ENCODE measurements at places on chromosomes 3 and 15.

- DNase-seq, result no peak
These were observed 129.6 kb downstream of the CTNNB1 start for GRCh38 chr3:41328926-41329325.

GRCh38 chr15:25207369-25207768, 231.5 kb downstream of the UBE3A start:
- DNase-seq, result no peak

DNA sequence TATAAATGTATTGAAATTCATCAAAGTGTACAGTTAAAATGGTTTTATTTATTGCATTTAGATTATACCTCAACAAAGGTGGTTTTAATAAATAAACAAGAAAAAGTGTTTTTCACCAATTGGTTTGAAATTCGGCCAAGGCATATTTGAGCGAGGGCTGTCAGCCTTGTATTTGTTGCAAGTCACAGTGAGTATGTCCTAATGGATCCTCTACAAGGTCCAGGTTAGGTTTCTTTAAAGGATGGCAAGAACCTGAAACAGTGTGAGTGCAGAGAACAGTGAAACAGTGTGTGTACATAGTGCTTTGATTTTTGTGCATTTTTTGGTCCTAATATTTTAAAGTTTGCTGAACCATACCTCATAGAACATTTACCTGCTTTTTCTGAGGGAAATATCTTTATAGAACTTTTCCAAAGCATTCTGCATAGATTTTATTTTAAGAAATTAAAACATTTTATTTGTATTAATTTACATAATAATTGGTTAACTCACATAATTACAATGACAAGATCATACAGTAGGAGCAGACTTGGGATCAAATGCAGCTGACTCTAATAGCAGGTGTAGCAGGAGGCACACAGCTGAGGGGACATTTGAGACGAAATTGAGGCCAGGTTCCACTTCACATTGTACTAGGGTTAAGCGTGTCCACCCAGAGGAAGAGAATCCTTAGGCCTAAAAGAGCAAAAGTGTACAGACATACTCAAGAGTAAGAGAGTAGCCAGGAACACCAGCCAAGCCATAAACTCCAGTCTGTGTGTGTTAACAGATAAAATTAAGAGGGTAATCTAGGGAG, 428.8 kb upstream of the TPRG1 start:
- DNase-seq, result no peak

DNA sequence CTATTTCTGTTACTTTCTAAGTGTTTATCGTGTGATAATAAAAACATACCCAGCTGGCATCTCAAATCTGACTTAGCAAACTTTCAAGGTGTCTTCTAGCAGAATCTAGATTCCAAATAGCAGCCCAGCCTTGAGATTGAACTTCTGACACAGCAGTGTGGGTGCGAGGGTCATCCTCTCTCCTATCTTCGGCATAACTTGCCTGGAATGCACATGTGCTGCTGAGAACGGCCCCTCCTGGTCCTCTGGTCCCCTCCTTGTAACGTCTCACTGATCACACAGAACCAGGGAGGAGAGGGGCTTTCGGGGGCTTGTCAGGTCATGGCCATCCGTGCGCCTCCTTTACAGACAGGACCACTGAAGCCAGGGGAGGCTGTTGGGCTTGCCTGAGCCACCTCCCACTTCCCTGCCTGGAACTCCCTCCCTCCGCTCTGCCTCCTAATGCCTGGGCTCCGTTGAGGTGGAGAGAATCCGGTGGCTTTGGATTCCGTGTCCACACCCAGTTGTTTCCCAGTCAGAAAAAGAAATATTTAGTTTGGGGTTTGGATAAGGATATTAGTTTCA, 344.4 kb upstream of the C2CD4B start:
- no peak for DNase-seq

- no peak for DNase-seq
These were observed 7.1 kb downstream of the ECE2 start for GRCh38 chr3:184282941-184283340.

GRCh38 chr15:85631018-85631417, 163.7 kb downstream of the KLHL25 start:
- DNase-seq, result no peak

DNA sequence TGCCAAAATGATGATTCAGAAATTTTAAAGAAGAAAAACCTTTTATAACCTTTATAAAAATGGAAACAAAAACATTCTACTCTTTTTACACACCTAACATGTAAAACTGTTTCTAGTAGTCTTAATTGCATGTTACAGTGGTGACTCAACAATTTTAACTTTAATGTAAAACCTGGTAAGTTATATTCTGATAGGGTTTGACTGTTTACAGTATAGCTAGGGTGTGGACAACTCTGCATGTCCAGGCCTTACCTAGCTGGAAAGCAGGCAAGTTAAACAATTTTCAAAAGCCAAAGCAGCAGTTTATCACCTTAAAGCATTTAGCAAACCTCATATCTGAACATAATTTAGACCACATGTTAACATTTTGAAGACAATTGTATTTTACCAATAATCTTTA, 328.5 kb downstream of the NEK10 start:
- DNase-seq, result no peak

DNA sequence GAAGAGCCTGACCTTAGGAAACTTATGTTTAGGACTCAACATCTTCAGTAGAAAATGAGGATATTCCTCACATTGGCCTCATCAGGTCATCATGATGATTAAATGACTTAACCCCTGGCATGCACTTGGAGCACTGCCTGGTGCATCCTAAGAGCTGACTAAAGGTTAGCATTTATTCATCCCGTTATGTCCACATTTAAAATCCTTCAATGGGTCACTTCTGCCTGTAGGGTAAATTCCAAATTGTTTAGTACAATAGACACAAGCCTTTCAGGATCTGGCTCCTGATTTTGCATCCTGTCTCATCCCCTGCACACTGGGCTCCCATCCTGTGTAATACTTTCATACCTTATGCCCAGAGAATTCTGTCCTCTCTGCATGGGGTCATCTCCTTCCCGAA, 195.2 kb upstream of the MCTP2 start:
- no peak for DNase-seq

DNA sequence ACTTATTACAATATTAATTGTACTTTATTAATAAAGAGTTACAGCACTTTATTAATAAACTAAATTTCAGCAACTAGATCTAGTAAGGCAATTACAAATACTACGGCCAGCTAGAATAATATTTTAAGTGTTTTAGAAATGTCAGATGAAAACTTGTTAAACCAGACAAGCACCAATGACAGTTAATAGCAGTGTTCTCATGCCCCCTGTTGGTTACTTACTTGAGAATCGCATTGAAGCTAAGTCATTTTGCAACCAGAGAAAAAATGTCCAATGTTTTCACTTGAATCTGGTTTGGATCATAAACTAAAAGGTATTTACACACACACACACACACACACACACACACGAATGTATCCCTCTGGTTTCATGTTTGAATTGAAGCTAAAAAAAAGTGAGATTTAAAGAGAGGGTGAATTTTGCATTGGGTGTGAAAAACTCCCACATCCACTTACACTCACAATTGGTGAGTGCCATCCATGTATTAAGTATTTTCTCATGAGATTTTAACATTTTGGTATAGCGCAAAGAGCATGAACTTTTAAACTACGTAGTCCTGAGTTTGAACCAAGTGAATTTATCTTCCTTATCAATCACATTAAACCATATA, 347.7 kb downstream of the ZBBX start:
- DNase-seq, result no peak

GRCh38 chr3:112360561-112360960, 27.6 kb downstream of the CD200 start:
- DNase-seq, result no peak

GRCh38 chr3:72567474-72567873, 280.8 kb downstream of the SHQ1 start:
- no peak for DNase-seq

DNA sequence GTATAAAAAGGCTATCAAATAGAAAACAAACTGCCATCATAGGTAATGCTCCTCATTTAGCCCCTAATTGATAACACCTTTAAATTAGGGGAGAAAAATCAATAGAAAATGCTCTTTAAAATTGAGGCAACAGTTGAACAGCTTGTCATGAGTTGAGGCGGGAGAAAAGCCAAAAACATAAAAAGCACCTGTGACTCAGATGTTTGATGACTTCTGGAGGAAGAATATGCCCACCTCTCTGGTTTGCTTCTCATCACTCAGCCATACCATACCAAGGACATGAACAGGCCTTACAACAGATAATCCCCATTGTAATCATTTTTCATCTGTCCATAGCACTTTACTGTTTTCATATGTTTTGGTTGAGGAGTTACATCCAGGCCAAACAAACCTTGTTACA, 246.0 kb downstream of the MYRIP start:
- no peak for DNase-seq

DNA sequence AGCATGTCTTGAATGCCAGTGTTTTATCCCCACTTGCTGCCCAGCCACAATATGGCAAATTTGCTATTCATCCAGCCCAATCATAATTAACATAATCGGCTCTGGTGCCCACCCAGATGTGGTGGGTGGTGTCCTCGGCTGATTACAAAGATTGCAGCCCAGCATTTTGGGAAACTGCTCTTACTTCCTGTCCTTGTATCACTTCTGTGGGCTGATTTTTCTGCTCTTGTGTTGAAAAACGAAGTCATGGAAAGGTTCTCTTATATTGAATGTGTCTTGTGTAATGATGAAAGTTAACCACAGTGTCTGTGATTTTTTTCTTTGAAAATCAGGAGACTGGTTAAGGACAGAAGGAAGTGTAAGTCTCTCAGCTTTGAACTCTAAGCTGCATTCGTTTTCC, 141.7 kb downstream of the CACNA2D3 start:
- no peak for DNase-seq

- DNase-seq, result no peak
These were observed 69.7 kb downstream of the ST8SIA2 start for GRCh38 chr15:92463352-92463751.

GRCh38 chr3:54376142-54376807, 253.9 kb downstream of the CACNA2D3 start:
- no peak for DNase-seq

GRCh38 chr15:63048776-63049665, 6.5 kb downstream of the TPM1 start:
- DNase-seq, result no peak

- DNase-seq, result no peak
These were observed 55.8 kb downstream of the SUMF1 start for GRCh38 chr3:4411236-4411635.

- no peak for DNase-seq
These were observed 80.9 kb upstream of the MANF start for GRCh38 chr3:51304230-51304629.

DNA sequence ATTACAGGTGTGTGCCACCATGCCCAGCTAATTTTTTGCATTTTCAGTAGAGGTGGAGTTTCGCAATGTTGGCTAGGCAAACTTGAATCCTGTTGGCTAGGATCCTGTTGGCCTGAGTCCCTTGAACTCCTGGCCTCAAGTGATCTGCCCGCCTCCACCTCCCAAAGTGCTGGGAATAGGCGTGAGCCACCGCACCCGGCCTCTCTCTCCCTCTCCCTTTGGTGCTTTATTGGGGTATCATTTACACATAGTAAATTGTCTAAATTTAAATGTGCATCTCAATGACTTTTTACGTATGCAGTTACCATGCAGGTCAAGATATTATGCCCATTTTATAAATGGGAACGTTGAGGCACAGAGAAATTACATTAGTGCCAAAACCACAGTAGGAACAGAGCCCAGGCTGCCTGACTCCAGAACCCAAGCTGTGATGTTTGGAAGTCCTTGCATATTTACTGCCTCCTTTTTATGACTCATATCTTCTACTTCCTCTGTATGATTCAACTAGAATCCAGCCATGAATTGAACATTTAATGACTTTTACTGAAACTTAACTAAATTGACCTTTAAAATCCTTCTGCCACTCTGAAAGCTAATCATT, 34.0 kb upstream of the RPP14 start:
- DNase-seq, result no peak

DNA sequence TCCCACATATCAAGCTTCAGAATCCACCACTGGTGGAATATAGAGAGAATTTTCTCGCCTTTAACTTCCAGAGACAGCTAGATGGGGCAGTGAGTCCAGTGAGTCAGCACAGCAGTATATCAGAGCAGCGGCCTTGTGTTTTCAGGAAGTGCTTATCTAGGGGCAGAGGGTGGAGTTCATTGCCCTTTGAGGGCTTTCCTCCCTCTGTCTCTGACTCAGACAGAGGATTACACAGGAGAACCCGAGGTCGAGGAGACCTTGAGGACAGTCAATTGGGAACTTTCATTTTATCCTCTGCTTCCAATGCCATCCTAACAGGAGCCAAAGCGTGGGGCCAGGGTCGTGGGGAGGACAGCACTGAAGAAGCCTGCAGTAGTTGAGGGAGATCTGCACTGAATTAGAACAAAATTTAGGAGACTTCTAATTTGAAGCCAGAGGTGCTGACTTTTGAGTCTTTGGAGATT, 109.6 kb upstream of the UMPS start:
- DNase-seq, result no peak

DNA sequence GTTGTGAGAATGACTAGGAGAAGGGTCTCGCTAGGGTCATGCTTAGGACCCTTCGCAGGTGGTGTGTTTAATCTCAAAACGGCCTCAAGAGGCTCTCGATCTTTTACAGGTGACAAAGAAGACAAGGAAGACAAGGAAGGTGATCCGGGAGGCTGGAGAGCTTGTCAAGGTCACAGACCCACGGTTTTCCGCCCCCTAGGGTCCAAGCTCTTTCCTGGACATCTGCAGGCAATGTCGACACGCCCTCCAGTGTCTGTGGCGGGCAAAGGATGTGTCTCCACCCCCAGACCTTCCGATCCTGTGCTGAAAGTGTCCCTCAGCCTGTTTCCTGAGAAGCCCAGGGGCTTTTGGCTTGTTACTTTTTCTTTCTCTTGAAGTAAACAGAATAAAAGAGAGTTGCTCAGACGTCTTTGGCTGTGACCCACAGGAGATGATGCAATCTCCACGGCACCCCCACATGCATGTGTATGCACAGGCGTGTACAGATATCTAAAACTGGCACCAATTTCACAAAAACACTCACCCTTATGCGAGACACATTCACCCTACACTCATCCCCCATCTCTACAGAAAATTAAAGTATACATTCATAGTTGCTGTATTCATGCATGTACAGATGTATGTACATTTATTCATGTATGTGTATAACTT, 108.8 kb downstream of the KLF13 start:
- DNase-seq, result peak; percentile 71

DNA sequence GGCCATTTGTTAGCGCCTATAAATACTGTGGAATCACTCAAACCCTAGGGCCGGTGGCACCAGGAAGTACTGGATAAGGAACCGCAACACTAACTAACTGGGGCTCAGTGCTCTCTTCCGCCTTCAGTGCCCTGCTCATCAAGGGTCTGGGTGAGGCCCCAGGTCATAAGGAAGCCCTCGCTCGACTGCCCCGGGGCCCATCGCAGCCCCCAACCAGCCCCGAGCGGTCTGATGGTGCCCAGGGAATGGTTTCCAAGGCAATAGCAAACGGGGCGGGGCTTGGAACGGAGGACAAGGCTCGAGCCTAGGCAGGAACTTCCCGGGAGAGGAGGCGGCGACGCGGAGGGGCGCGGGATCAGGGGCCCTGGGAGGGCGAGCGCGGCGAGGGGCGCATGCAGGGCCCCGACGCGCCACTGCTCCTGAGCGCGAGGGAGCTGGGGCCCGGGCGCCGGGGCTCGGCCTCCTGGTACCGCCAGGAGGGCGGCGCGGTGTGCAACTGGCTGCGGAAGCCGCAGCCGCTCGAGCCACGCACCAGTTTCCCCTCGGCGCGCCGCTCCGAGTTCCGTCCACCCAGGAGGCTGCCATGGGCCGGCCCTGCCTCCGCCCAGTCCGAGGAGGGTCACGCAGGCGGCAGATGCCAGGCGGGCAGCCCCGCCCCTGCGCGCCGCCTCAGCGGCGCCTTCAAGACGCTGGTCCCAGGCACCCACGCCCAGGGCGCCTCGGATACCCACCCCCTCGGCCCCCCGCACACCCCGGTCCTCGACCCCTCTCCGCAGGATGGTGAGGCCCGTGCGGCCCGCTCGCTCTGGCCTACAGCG, at the start of gene TTLL3:
Gene TTLL3, plus strand, starts transcription at position 648 of the 818 bp plus-strand sequence. CDS start 400 bp downstream, outside the sequence.
- DNase-seq, result peak; percentile 20
